ENCODE measurements at places on chromosomes 5 and 9.

- no peak for DNase-seq
These were observed 130.8 kb downstream of the PCSK1 start for GRCh38 chr5:96302174-96302738.

DNA sequence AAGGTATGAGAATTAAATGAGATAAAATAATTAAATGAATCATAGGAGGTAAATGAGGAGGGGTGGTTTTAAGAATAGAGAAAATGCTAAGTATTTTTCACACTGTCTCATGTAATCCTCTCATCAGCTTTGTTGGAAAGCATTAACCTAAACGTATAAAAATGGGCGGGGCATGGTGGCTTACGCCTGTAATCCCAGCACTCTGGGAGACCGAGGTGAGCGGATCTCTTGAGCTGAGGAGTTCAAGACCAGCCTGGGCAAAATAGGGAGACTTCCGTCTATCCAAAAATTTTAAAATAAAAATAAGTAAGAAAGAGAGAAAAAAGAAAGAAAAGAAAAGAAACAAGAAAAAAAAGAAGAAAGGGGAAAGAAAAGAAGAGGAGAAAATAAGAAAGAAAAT lies 1.9 kb upstream of the RFK start:
- no peak for DNase-seq

GRCh38 chr9:137919095-137919465 lies 41.5 kb downstream of the CACNA1B start:
- DNase-seq, result no peak

DNA sequence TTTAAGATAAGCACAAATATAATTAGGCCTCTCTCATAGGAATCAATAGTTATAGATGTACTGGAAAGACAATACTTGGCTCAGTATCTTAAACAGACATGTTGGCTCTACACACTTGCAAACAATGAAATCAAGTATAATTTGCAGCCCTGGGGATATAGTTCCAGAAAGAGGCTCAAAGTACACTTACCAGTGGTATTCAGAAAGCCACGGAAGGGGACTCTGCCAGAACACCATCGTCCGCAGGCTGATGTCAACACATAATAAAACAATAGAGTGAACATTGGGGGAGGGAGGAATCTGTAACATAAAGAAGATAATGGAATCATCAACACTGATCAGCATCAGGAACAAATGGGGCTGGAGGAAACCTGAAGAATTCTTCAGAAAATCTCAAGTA lies 31.2 kb upstream of the EBF1 start:
- no peak for DNase-seq

DNA sequence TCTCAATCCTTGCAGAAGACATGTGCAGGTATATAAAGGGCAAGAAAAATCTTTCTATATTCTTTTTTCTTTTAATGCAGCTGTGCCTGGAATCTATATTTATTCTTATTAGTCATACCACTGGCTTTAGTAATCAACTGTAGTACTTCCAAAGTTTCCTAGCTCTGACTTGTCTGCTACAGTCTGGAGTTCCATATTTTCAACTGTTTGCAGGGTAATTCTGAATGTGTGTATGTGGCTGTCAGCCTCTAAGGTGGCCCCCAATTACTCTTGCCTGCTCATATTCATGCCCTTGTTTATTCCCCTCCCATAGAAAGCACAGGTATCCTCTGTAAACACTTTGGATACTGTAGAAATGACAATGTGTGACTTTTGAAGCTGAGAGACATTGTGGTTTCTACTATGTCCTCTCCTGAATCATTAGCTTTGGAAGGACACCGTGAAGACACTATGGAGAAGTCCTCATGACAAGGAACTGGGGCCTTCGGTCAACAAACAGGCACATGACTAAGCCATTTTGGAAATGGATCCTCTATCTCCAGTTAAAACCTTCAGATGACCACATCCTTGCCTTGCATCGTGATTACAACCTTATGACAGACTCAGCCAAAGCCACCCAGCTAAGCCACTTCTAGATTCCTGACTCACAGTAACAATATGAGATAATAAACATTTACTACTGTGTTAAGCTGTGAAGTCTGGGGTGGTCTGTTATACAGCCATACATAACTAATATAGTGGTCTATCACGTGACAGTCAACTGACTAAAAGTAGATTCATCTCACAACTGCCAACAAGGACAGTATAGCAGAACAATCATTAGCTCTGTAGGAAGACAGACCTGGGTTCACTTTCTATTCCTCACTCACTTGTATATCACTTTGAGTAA lies 49.5 kb upstream of the SUSD1 start:
- DNase-seq, result no peak

Data from activated CD4-positive, alpha-beta T cell treated with anti-CD3 and anti-CD28 coated beads for 1 hour (primary cell).